ENCODE measurements at places on chromosomes 7 and 10.

GRCh38 chr7:11005202-11005601 lies 31.5 kb downstream of the PHF14 start:
- no peak for DNase-seq

- DNase-seq, result no peak
These were observed 97.1 kb upstream of the ARID5B start for GRCh38 chr10:61804414-61804813.

DNA sequence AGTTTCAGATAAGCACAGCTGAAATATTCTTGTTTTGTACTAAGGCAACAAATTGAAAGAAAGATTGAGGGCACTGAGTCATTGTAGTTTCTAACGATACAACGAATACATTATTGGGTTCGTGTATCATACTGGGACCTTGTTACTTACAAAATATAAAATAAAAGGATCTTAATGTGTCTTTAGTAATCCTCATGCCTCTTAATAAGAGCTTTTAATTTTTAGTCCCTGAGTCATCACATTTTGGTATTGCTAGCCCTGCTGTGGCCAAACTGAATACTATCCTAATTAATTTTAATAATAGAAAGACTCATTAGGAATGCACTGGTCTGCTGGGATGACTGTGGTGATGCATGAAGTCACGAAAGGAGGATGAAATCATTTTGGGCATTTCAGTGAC lies 309.7 kb downstream of the EXOC4 start:
- no peak for DNase-seq

GRCh38 chr10:116803451-116804249 lies 45.6 kb upstream of the ENO4 start:
- no peak for DNase-seq

- DNase-seq, result no peak
These were observed 54.1 kb downstream of the DAGLB start for GRCh38 chr7:6393667-6394056.

DNA sequence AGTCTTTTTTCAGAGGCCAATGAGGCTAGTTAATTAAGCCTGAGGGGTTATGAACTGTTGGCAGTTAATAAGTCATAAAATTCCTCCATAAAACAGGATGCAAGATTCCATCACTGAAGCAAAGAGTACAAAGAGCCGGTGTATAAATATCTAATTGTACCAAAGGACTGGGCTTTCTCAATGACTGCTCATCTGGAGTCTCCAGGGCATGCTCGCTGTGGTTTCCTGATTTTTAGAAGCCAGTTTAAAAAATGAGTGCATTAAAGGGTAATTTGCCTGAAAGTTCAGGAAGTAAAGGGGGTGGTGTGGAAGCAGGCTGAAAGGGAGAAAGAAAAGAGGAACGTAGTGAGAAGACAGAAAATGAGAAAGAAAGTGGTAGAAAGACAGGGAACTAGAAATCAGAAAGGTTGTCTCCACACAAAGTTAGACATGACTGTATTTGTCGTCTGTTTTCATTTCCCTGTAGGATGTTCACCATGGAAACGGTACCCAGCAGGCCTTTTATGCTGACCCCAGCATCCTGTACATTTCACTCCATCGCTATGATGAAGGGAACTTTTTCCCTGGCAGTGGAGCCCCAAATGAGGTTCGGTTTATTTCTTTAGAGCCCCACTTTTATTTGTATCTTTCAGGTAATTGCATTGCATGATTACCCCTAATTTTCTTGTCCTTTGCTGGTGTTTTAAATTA lies 282.3 kb downstream of the TWIST1 start:
- DNase-seq, result no peak

- no peak for DNase-seq
These were observed 171.8 kb downstream of the PRKAG2 start for GRCh38 chr7:151704960-151705635.

- no peak for DNase-seq
These were observed 237.7 kb upstream of the CCDC6 start for GRCh38 chr10:60144099-60144498.

GRCh38 chr7:97454636-97455035 lies 277.2 kb upstream of the TAC1 start:
- no peak for DNase-seq

GRCh38 chr7:11480143-11480542 lies 351.9 kb downstream of the THSD7A start:
- DNase-seq, result no peak

DNA sequence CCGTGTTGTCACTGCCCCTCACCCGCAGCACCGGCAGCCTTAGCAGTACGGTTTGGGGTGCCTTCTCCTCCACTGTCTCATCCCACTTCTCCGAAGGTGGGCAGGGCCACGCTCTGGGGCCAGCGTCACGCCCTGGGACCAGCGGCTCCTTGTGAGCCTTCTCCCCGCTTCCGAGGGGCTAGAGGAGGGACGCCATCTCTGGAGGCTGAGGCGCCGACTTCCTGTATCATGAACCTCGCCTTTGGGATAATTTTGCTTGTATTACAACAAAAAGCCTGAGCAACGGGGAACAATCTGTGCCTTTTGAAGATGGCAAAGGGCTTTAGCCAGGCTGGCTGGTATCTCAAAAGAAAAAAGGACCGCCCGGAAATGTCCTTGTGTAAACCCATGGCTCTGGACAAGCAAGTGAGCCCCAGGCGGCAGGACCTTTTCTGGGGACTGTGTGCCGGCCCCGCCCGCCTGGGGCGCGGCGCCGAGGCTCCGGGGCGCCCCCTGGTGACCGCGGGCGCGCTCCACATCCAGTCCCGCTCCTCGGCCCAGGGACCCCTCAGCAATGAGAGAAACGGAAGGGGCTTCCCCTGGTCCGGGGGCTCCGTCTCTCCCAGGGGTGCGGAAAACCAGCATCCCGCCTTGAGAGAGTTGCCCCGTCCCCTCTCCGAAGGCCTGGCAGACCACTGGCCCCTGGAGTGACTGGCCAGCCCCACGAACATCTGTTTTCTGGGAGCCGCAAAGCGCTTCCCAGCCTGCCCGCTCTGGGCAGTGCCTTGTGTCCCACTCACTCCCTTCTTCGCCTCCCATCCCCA lies 3.8 kb downstream of the DEPP1 start:
- peak; percentile 75 for DNase-seq

DNA sequence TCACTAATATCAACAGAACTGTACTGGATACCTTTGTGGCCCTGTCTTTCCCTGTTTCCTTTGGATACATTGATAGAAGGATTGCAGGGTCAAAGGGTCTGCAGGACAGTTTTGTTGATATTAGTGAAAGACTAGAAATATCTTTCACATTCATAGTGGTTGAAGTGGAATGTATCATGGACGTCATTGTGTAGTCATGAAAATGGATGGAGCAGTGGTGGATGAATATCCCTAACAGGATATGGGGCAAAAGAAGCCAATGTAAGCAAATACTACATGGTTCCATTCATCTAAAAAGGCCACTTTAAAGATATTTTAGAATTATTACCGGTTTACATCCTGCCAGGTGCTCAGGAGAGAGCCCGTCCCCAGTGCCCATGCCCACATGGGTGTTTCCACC lies 23.8 kb downstream of the PALD1 start:
- no peak for DNase-seq

DNA sequence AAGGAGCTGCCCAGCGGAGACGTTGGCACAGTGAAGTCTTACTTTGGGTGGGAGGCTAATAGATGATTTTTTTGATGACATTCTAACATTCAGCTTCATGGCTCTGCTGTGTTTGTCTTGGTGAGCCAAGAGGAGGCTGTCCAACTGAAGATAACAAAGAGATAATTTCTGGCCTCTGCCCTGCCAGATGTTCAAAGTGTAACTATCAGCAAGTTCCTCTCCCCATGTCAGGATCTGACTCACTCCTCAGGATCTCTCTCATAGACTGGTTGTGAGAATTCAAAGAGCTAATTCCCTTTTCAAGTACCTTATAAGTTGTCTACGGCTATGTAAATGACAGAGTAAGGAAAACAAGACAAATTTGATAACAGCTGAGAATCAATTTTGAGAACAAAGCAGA lies 1340.9 kb downstream of the XPNPEP1 start:
- no peak for DNase-seq

DNA sequence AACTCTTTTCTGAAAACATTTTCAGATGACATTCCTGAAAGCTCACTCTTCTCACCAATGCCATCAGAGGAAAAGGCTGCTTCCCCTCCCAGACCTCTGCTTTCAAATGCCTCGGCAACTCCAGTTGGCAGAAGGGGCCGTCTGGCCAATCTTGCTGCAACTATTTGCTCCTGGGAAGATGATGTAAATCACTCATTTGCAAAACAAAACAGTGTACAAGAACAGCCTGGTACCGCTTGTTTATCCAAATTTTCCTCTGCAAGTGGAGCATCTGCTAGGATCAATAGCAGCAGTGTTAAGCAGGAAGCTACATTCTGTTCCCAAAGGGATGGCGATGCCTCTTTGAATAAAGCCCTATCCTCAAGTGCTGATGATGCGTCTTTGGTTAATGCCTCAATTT lies 16.5 kb downstream of the ANLN start:
- peak; percentile 98 for DNase-seq

DNA sequence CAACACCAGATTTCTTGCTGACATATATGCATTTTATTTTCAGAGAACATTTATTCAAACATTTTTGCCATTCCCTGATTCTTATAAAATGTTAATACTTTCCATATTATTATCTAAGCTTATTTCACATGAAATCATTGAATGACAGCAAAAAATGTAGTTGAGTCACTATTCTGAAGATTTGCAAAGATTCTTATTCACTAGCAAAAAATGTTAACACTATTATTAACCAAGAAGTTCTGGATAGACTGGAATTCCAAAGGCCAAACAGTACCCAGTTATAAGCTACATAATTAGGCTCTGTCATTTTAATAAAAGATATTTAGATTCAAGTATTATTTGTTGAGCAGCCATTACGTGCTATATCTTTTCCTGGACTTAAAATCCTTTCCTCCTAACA lies 4.3 kb downstream of the GSTO2 start:
- no peak for DNase-seq
